ENCODE measurements at places on chromosomes 5 and 9. TPM values are rescaled to one million over a fixed set of nuclear protein-coding genes. Genes with fewer than 3 reads are reported as not detected.
A peak's percentile ranks its signal among the peaks of the same experiment; 100 is the strongest.

TSLP gene
- total RNA-seq = 0.60 TPM

DNA sequence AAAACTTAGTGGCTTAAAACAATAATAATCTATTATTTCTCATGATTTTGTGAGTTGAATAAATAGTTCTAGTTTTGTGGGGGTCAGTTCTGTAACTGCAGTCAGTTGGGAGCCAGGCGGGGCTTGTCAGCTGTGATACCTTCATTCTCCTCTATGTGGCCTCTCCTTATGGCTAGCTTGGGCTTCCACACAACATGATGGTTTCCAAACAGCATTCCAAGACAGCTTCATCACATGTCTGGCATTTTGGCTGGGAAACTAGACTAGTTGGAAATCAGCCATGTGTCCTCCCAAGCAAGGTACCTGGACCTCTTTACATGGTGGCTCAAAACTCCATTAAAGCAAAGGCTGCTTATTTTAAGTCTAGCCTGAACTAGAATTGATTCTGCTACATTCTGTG lies 61.4 kb upstream of the RANBP3L start:
- no peak for DNase-seq

DMRT3 gene
- total RNA-seq = not detected

DNA sequence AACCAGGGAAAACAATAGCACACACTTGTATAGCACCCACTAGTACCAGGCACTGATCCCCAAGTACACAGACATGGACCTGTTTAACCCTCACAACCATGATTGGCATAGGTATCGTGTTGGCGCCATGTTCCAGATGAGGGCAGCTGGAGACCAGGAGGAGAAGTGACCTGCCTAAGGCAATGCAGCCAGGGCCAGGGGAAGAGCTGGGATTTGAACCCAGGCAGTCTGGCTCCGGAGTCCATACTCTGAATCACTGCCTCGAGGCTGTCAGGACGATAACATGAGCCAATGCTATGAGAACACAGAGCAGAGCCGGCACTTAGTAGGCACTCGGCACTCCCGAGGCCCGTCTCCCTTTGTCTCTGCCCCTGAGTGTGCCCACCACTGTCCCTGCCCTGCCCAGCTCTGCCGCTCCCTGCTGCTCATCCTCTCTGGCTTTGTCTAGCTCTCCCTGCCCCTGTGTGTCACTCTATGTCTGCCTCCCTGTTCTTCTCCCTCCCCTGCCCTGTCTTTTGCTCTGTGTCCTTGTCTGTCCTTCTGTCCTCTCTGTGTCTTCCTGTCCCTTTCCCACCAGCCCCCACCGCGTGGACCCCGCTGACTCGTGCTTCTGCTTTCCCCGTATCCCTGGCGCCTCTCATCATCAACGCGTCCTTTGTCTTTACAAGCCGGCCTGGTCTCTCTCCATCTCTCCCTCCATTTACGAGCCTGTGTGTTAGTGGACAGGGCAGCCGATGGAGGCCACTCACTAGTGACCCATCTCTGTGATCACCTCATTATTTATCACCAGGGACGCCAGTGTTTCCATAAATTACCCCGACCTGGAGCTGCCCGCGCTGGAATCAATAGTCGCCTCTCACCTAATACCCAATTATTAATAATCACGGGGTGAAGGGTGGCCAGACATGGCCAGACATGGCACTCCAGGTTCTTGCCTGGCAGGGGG lies 99.4 kb upstream of the MVB12B start:
- no peak for DNase-seq

SV2C gene
- total RNA-seq = 0.40 TPM

SCGB3A2 gene
- 305 TPM for total RNA-seq

PITX1 gene
- total RNA-seq = 0.43 TPM

DNA sequence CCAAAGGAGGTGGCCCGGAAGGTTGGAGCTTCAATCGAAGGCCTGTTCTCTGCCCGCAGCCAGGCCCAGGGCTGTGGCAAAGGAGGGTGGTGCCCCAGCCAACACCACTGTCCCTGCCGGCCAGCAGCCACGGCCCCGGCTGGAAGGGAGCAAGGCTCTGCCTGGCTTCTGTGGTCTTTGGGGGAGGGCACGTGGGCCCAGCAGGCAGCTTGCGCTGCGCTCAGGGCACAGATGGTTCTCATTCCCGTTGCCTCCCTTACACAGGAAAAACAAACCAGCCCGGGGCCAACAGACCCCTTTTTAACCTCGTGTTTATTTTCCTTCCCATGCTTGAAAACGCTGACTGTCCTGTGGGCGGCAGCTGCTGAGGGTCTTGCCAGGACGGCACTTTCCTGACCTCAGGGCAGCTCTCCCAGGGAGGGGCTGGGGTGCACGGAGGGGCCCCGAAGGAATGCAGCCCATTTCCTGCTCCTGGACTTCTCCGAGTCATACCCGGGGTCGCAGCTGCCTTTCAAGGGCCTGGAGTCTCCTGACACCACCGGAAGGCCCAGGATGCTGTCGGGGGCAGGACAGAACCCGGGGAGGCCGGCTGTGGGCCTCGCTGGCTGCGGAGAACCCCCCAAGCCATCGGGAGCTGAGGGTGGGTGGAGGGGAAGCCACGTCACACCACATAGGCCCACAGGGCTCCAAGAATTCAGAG lies 1.1 kb upstream of the GPSM1 start:
- peak; percentile 96 for DNase-seq

DNA sequence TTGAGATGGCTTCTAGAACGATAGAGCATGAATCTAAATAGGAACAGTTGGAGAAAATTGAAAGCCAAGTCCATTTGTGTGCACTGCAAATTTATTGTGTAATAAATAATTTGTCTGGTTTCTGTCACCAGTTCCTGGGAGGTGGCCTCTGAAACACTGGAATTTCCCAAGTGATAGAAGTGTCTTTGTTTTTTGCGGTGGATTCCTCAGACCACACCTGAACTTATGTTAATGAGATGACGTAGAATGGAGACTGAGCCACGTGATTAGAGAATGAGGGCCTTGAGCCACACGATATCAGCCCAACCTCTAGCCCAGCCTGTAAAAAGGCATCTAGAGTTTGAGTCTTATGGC lies 105.1 kb downstream of the MSX2 start:
- DNase-seq = no peak

HTR4 gene
- total RNA-seq = 0.18 TPM

DNA sequence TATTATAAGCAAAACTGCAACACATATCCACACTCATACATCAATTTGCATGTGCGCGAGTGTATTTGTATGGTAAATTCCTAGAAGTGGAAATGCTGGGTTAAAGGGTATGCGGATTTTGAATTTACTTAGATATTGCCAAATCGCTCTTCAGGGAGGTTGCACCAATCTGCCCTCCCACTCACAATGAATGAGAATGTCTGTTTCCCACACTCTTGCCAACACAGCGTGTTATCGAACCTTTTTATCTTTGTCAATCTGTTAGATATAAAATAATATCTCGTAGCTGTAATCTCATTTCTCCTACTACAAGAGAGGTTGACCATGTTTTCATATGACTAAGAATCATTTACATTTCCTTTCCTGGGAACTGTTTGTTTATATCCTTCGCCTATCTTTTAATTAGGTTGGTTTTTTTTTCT lies 35.7 kb downstream of the LHX2 start:
- DNase-seq = no peak

DNA sequence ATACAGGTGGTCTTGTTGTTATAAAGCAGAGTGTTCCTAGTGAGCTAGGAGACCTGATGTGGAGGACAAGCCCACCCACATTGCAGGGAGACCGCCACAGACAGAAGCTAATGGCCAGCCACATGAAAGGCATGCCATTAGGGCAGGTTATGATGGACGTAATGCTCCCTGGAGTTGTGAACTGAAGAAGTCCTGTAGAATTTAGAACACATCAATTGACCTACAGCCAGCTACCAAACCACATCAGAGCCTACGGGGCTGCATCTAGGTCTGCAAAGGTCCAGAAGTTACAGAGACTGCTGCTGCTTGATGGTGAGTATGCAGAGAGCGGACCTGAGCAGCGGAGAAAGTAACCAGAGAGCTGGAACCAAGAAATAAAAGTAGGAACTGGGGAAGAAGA lies 116.6 kb downstream of the LPAR1 start:
- no peak for DNase-seq

DNA sequence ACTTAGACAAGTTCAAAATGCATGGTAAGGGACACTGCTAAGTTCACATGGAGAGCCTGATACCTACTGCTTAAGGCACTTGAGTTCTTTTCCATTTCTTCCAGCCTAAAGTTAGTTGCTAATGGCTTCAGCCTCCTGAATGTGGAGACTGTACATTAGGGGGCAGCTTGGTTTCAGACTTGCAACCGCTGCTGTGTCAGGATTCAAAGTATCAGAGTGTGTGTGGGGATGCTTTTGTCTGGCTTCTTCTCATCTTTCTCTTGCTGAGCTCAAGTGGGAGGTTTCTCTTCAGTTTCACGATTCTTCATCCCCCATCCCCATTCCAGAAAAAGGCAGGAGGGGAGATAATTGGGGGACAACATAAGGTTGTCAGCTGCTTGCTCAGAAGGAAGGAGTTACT lies 49.4 kb downstream of the ATP10B start:
- DNase-seq = peak; percentile 71

GABRA6 gene
- total RNA-seq = not detected

DNA sequence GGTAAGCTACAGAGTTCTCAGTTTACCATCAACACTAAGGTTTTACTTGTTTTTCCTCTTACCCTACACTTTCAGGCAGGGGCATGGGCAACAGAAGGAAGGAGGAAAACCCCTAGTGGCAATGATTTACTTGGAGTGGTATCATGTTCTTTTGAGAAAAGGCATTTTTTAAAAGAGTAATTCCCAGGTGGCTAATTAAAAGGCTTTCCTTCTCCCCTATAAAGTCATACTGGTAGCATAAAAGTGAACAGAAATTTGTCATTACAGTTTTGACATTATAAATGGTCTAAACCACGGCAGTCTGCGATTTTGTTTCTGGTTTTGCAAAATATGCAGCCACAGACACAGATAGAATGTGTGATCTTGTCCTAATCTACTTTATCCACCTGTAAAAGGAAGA lies 30.9 kb upstream of the OR2K2 start:
- no peak for DNase-seq

- no peak for DNase-seq
These were observed 454.3 kb downstream of the TLE1 start for GRCh38 chr9:81234924-81235610.

TXNDC8 gene
- not detected for total RNA-seq
